ENCODE measurements at places on chromosomes 3 and 15.

GRCh38 chr3:184949251-184949965, 137.4 kb downstream of the VPS8 start:
- no peak for DNase-seq

DNA sequence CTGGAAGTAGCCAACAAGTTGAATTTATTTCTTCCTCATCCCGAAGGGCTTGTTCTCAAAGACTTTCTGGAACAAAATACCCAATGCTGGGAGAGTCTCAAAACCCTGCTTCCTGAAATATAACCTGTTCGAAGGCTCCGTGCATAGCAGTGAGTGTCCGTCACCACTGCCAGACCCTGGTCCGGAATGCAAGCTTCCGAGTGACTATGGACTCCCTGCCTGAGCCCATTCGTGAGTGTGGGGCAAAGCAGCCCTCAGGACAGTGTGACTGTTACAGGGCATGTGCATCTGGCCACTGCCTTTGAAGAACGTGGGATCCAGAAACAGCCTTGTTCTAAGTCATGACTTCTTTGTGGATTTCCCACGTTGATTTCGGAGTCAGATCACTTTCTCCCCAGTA, 214.5 kb upstream of the IGF1R start:
- DNase-seq, result no peak

DNA sequence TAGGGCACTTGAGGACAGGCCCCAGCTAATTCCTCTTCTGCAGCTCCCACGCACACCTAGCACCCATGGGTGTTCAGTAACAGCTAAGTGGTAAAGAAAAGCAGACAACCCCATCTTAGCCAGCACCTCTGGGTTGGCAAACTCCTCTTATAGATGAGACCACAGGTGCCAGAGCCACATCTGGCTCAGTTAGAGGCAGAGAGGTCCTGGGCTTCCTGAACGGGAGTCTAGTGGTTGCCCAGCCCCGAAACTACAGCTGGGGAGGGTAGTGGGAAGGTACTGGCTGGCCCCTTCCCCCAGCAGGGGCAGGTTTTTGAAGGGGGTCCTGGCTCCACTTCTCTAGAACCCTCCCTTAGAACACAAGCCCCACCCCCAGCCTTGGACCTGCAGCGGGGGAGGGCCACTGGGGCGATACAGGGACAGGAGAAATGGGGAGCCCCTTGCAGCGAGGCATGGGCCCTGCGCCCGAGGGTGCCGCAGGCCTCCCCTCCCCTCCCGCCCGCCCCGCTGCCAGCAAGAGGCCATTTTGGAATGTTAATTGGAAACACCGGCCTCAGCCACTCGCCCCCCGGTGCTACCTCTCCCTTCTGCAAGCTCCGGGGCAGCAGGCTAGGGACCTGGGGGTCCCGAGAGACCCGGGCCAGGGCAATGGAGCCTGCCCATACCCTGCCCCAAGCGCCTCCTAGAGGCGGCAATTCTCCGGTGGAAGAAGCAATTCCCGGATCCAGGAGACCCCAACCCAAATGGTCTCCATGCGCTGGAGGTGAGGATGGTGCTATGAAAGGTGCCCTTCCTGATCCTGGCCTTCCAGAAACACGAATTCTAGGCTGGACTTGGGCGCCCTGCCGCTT, 1.5 kb downstream of the DUSP7 start:
- no peak for DNase-seq

DNA sequence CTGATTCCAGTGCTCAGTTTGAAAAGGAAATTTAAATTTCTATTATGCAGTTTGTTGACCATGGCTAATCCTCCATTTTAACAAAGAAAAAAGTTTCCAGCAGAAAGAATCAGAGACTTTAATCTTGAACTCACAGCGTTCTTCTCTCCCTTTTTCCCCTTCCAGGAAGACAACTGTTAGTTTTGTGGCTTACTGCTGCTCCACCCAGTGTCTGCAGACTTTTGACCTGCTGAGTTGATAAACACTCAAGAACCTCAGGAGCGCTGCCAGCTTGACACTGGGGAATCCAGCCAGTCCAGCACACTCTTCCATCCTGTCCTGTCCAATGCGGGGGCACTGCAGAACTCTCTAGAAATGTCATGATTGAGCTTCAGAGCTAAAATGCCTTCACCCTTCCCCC, 134.6 kb downstream of the LRRC28 start:
- no peak for DNase-seq

DNA sequence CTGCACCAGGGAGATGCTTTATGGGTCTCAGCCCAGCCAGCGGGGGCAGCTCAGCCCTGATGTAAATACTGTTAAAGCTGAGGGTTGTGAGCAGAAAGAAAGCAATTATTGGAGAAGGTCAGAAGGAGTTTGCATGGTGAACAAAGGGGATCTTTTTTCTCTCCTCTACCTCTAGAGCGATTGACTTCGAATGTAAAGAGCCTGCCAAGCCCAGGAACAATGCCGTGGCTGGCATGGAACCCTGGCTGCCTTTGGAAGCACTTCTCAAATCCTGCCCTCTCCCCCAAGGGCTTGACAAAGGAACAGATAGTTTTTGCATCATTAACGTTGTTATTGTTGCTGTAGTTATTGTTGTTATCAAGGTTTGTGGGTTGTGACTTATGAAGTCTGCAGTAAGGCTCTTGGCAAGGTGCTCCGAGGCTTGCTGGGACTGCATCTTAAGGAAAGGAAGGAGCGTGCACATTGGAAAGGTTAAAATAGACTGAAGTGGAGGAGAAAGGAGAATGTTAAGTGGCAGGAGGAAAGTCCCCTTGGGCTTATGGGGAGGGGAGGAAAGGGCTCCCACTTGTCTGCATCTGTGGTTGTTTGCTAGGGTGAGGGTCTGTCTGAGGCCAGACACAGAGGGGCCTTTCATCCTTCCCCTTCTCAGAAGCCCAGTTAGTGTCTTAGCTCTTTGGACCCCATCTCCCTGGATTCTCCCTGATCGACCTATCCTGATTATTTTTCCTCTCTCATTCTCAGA, 16.7 kb downstream of the PDIA5 start:
- DNase-seq, result no peak

DNA sequence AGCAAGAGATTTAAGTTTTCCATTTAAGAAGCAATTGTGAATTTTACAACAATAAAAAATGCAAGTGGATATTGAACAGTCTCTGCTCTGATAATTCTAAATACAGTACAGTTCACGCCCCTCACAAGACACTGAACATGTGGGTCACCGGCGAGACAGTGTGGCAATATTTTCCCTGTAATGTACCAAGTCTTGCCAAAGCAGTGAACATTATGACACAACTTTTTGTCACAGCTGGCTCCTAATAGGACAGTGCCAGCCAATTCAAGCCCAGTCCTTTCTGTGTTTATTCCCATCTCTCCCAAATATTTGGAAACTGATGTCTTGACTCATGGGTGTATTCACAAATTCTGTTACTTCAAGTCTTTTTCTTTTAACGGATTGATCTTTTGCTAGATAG, 62.3 kb downstream of the PPARG start:
- no peak for DNase-seq

GRCh38 chr3:151171145-151171757, 31.8 kb downstream of the GPR171 start:
- no peak for DNase-seq

DNA sequence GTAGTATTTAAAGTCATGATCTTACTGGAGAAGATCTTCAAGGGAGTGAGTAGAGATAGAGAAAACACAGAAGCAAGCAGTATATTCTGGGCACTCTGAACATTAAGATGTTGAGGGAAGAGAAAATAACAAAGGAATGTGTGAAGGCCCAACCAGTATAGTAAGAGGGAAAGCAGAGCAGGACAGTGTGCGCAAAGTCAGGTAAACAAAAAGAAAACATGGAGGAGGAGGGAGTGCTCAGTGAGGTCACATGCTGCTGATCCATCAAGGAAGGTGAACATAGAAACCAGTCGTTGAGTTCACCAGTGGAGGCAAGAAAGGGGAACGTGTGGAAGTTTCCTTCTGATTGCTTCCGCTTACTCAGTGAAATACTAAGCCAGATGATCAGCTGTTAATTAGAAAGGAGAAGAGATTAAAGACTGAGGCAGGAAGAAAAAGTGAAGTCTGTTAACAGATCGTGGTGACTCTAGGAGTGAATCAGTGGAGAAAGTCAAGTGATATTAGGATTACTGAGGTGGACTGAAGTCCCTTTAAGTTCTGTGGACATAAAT, 47.2 kb downstream of the OPA1 start:
- DNase-seq, result no peak

DNA sequence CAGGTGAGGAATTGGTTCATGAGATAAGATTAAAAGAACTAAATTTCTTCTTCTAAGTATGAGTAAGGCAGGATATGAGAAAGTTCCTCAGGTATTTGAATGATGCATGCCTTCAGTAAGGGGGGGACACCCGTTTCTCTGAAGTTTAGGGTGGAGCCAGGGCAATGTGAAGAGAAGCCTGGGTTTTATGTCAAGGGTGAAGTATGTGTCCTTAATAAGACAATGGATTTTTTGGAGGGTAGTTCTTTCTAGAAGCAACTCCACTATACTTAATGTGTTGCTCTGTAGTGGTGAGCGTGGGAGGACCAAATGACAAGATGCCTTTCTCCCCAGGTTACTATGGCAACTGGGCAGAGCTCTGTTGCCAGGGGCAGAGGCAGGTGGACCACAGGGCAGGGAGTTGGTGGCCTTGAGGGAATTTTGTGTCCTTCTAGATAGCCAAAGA, 44.0 kb downstream of the PHLDB2 start:
- no peak for DNase-seq

DNA sequence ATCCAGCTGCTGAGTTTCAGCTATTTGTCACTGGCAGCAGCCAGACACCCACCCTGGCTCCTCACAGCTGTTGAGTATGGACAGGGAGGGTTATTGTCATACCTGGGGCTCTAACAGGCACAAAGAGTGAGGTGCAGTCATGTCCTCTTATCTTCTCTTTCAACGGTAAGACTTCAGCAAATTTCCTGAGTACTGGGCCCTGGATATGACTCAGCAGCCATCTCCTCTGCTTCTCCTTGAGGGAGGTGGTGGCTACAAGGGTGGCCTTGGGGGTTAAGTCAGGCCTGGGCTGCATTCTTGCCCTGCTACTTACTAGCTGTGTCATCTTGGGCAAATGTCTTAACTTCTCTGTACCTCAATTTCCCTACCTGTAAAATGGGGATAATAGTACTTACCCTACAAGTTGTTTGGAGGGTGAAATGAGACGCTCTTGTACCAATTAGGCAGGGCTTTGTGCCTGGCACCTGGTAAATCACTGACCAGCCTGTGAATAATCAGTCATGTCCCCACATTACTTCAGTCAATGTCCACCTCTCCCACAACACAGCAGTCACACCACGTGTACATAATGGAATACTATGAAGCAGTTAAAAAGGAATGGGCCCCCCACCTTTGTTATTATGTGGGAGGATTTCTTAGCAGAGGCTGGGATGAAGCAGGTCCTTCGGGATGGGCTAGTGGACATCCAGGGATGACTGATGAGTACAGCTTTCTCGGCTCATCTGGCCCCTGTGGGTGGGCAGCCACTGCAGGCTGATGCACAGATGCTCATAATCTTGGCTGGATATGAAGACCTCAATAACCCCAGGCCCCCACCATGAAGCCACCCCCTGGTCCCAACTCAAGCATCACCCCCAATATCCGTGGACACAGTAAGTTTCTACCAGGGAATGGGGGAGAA, 528.8 kb downstream of the SHQ1 start:
- DNase-seq, result no peak

DNA sequence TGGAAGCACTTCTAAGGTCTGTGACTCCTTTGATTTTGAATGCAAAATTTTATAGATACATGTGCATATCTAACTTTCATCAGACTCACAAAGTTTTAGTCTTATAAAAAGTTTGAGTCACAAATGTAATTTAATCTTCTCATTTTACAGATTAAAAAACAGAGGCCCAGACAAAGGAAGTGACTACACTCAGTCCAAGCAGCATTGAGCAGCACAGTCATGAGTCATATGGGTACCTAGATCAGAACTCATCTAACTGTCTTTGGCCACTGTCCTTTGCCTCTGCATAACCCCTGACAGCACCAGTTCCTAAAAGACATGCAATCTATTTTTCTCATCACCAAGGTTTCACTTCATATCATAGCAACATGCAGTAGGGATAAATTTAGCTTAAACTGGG, 210.7 kb upstream of the KCNH8 start:
- DNase-seq, result no peak

DNA sequence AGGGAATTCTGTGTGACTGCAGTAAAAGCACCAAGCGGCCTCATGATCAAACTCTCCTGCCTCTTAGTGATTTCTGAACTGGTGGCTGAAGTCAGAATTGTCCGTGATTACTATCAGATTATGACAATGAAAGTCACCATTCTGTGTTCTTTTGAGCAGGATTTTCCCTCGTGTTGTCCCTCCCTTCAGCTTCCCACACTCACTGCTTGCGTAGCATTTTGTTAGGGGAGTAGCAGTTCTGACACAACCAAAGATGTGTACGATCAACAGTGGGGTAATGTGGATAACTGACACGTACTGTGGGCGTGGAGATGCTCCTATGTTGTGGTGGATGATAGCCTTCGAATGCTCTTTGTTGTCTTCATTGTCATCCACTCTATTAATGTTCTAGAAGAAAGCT, 67.8 kb upstream of the ICE2 start:
- DNase-seq, result no peak

- peak; percentile 74 for DNase-seq
Measured at GRCh38 chr3:112327371-112327951, 5.5 kb upstream of the CD200 start.

- DNase-seq, result no peak
Measured at GRCh38 chr3:58537412-58538301, 667 bp upstream of the ACOX2 start.

DNA sequence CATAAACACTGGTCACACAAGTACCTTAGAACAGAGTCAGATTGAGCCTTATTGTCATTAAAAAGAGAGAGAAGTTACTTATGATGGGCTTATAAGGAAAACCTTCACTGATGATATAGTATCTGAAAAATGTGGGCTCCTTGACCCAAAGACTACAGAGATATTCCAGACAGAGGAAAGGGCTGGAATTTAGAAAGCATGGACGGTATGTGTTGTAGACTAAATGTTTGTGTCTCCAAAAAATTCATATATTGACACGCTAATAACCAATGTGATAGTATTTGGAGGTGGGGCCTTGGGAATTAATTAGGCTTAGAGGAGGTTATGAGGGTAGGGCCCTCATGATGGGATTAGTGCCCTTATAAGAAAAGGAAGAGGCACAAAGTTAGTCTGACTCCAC, 61.0 kb upstream of the DAZL start:
- no peak for DNase-seq

- DNase-seq, result no peak
Measured at GRCh38 chr3:35663471-35663870, 24.1 kb downstream of the ARPP21 start.

GRCh38 chr3:189500299-189500698, 130.9 kb upstream of the TP63 start:
- no peak for DNase-seq

GRCh38 chr3:126926684-126927400, 56.1 kb upstream of the PLXNA1 start:
- no peak for DNase-seq

- DNase-seq, result no peak
Measured at GRCh38 chr3:197281849-197282248, 16.6 kb downstream of the DLG1 start.

GRCh38 chr3:60743631-60744164, 507.6 kb downstream of the FHIT start:
- peak; percentile 28 for DNase-seq

- DNase-seq, result no peak
Measured at GRCh38 chr15:41971895-41972252, 483 bp downstream of the EHD4 start.

GRCh38 chr3:112579232-112579631, 17.4 kb downstream of the SLC35A5 start:
- DNase-seq, result no peak

Measured in NCI-H1105 treated with DMSO at 0.1 percent for 48 hours (cell line).